Nucleus accumbens (tissue), 56 donors: ENCODE measurements at places on chromosomes 3 and 15.

- no peak for DNase-seq
Observed at GRCh38 chr3:35651426-35651825, 12.1 kb downstream of the ARPP21 start.

DNA sequence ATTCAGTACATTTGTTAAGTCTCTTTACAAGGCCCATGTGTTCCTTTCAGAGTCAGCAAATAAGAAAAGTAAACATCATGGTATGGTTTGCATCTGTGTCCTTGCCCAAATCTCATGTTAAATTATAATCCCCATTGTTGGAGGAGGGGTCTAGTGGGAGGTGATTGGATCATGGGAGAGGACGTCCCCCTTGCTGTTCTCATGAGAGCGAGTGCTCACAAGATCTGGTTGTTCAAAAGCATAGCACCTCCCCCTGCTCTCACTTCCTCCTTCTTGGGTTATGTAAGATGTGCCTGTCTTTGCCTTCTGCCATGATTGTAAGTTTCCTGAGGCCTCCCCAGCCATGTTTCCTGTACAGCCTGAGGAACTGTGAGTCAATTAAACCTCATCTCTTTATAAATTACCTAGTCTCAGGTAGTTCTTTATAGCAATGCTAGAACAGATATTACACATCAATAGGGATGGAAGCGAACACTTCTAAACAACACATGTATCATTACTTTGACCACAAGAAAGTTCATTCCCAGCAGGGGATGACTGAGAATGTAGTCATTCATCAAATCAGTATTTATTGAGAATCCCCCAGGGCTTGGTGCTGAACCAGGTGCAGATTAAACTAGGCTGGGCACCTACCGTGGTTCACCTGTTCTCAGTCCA lies 4.1 kb downstream of the EFCAB12 start:
- DNase-seq, result no peak

DNA sequence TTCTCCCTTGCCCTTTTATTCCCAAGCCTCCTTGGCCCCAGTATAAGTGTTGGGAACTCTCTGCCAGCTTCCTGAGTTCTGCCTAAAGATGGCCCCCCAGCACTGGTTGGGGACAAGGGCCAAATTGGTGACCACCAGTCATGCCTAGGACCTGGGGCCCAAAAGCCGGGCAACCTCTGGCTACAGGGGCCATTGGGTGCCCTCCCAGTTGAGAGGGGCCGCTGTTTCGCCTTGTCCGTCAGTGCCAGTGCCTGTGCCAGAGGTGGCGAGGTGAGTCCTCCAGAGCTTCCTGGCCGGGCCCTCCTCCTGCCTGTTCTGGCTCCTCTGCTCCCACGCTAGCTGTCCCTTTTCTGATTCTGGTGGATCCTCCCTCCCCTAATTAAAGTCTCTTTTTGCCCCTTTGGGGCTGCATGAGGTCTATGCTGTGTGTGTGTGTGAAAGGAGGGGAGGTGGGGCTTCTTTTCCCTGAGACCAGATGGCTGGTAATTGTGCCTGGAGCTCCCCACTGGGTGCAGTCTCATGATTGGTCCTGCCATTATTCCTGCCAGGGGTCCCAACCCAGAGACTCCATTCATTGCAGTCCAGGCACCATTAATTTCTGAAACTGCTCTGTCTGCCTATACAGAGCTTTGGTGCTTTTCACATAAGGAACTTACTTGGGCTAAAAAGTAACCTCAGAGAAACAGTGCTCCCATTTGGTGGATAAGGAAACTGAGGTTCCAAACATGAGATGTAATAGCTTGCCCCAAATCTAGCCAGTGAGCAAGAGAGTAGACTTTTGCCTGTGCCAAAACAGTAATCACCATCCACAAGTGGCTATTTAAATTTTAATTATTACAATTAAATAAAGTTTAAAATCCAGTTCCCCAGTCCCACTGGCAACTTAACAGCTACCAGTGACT lies 3.1 kb upstream of the TTLL3 start:
- DNase-seq, result no peak

DNA sequence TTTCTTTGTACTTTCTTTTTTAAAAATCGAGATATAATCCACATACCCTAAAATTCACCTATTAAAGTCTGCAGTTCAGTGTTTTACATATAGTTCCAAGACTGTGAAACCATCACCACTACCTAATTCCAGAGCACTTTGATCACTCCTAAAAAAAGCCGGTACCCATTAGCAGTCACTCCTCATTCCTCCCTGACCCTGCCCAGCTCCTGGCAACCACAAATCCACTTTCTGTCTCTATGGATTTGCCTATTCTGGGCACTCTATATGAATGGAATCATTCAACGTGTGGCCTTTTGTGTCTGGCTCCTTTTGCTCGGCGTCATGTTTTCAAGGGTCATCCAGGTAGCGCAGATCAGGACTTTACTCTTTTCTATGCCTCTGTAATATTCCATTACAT lies 17.3 kb downstream of the TRPM1 start:
- no peak for DNase-seq

- DNase-seq, result no peak
Observed at GRCh38 chr3:22399566-22399965, 648.6 kb upstream of the ZNF385D start.
